Common myeloid progenitor, CD34-positive (primary cell): ENCODE measurements at places on chromosomes 16 and 17.

DNA sequence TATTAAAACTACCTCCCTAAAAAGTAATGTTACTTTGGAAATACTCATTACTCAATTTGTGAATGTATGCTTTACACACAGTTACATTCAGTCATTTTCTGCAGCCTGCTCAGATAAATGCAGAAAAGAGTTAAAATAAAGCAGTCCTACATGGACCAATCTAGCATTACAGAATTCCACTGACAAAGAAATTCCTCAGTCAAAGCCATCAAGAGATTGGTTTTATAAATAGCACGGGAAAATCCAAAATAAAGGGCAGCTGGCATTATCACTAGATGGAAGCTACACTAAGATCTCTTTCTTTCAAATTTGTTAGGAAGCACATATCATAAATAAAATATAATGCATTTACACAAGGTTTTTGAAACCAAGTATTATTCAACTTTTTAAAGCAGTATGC lies 58.3 kb downstream of the DUSP14 start:
- no peak for DNase-seq

GRCh38 chr17:8155231-8155995 lies 3.2 kb upstream of the PER1 start:
- no peak for DNase-seq

DNA sequence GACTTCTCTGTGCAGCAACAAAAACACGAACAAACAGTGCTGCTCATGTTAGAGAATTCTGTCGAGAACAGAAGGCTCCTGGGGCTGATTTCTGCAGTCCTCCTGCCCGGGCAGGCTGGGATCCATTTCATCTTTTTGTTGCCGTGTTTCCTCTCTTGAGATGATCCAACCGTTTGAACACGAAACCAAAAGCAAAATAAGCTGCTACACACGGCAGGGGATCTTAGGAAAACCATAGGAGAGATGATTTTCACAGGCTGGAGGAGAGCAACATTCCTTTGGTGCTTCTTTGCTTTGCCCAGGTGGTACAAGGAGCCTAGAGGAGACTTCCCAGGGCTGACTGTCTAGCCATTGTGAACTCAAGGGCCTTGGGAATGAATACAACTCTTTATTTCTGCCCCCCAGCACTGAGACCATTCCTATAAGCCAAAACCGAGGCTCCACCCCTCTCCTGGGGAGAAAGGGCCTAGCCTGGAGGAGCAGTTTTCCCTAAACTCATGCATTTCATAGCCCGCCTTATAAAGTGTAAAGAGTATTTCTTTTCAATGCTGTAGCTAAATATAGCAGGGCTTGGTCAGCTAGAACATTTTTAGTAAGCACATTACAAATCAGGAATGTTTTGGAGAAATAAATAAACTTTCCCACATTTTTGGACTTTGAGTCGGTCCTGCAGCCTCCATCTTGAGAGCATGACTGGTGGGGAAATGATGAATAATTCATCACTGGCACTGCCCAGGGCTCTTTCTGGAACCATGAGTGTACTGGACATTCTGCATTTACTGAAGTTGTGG lies 7.7 kb downstream of the FOXL1 start:
- DNase-seq, result no peak

DNA sequence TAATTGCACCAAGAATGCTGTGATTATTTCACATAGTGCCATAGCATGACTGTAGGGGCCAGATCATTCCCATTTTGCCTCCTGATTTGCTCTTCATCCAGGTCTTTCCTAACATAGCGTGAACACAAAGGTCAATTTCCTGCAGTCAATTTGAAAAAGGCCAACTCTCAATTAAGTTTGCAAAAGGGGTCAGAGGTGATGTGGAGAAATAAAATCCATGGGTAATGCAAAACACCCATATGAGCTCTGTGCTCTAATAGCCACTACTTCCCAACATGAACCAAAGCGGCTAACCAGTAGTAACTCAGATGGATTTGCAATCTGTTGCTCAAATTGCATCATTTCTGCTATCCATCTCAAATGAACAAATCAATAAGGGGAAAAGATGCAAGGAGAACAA lies 275.5 kb upstream of the SOX9 start:
- no peak for DNase-seq

GRCh38 chr17:49618028-49618611 lies 42.4 kb downstream of the NXPH3 start:
- DNase-seq, result peak; percentile 13

DNA sequence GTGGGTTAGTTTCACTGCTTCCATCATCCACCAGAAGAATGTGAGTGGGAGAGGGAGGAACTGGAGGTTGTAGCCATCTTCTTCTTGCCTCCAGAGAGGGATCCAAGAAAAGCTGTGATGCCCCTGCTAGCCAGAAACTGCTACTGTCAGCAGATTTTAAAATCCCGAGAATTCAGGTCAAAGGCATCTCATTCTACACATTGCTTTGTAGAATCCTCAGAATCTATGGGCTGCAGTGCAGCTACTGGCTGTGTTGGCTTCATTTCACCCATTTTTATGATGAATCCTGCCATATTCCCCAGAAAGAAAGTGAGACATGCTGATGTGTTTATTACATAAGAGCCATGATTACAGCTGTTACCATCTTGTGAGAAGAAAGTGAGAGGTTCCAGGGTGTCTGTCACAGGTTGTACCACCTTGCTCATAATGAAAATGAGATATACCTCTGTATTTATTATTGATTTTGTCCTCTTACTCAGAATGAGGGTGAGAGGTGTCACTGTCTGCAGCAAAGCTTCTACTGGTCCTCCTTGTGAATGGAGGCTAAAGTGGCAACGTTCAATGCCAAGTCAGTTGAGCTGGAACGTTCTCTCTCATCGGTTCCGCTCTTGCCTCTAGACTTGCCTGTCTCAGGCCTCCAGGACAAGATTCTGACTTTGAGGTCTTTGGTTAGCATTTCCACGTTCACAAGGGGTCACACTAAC lies 50.1 kb upstream of the MYH10 start:
- DNase-seq, result no peak

GRCh38 chr16:46947900-46948547 lies 25.4 kb downstream of the DNAJA2 start:
- peak; percentile 78 for DNase-seq

DNA sequence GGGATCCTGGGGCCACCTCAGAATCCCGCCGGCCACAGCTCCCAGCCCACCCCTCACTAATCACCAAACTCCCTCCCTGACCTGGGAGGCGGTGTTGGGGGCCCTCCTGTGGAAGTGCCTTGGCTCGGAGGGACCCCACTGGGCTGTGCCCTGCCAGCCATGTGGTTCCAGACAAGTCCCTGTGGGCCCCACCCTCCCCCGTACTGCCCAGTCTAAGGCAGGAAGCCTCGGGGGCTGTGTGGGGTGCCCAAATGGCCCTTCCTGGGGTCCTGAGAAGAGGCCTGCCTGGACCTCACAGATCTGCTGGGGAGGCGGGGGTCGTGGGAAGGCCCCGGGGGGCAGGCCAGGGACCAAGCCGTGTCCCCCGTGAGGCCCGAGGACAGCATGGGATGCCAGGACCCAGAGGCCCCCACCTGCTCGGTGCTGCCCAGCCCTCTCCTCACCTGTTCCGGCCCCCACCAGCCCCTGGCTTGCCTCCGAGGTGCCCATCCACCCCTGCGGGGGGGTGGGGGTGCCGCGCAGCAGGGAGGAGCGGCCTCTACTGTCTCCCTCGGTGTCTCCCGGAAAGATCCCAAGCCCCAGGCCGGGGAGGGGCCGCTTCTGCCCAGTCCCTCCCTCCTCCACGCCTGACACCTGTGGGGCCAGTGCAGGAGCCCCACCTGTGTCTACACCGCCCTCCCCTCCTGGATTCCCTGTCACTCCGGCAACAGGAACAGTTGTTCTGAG lies 9.3 kb upstream of the KREMEN2 start:
- DNase-seq, result no peak

DNA sequence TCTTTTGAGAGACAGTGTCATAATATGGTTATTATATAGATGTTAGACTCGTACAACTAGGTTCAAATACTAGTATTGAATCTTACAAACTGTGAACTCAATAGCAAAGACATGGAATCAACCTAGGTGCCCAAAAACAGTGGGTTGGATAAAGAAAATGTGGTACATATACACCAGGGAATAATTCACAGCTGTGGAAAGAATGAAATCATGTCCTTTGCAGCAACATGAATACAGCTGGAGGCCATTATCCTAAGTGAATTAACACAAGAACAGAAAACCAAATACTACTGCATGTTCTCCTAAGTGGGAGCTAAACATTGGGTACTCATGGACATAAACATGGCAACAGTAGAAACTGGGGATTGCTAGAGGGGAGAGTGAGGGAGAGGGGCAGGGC lies 8.1 kb downstream of the PHKB start:
- no peak for DNase-seq

GRCh38 chr17:57670769-57671569 lies 74.1 kb downstream of the CCDC182 start:
- DNase-seq, result no peak

DNA sequence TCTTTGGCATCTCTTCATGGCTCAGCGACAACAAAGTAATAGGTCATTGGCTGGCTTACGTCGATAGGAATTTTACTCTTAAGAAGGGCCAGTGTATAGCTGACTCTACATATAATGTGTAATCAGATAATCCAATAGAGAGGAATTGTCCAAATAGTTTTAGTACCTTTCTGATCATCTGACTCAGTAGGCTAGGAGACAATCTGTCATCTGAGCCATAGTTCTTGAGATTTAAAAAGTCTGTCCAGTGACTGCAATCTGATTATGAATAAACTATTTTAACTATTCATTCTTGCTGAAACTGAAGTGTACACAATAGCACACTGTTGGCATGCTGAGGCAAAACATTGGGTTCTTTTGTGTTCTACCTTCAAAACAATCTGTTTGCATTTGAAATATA lies 21.4 kb upstream of the NOL11 start:
- no peak for DNase-seq

DNA sequence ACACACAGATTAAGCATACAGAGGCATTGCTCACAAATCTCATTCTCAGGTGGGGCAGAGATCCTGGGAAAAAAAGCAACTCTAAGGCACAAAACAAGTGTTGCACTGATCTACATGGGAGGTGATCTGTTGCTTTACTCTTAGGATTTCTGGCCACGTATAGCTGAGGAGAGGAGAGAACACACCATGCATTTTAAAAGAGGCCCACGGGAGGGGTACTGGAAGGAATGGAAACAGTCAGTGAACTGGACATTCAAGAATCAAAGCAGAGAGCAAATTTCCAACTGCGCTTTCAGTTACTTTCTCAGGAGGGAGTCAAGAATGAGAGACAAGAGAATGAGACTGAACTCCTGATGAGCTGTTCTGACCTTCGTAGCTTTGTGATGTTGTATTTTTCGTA lies 1105.9 kb downstream of the CDH8 start:
- DNase-seq, result no peak

DNA sequence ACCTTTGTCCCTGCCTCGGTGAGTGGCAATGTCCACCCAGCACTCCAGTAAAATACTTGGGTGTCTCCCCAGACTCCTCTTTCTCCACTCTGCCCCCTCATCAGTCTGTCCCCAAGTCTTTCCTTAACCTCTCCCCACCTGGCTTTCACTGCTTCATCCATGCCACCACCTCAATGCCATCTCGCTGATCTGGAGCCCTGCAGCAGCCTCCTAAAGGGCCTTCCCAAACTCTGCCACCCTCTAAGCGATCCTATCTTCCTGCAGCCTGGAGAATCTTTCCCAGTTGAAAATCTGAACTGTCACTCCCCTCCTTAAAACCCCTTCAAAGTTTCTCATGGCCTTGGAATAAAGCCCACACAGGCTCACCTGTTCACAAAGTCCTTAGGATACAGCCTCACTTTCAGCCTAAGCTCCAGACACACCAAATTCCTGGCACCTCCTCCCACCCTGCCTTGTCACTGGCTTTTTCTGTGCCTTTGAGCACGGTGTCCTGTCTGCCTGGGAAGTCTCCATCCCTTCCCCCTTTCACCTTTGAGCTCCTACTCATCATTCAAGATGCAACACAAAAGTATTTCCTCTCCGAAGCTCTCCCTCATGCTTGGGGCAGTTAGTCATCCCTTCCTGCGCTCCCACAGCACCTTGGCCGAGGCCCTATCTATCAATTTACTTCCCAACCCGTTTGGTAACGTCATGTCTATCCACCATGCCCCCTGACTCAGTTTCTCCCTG lies 2.8 kb downstream of the WNK4 start:
- DNase-seq, result no peak

DNA sequence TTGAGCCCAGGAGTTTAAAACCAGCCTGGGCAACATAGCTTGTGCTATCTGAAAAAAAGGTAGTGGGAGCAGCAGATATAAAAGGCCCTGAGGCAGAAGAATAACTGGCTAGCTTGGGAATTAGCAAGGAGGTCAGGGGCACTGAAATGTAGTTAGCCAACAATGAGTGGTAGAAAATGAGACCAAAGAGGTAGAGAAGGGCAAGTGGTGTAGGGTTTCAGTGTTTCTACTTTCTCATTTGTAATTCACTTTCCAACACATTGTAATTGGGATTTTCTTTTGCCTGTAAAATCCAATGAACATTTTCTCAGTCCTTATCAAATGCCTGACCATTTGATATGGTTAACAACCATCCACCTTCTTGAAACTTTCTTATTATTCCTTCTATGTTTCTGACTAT lies 95.1 kb upstream of the CORO6 start:
- no peak for DNase-seq

DNA sequence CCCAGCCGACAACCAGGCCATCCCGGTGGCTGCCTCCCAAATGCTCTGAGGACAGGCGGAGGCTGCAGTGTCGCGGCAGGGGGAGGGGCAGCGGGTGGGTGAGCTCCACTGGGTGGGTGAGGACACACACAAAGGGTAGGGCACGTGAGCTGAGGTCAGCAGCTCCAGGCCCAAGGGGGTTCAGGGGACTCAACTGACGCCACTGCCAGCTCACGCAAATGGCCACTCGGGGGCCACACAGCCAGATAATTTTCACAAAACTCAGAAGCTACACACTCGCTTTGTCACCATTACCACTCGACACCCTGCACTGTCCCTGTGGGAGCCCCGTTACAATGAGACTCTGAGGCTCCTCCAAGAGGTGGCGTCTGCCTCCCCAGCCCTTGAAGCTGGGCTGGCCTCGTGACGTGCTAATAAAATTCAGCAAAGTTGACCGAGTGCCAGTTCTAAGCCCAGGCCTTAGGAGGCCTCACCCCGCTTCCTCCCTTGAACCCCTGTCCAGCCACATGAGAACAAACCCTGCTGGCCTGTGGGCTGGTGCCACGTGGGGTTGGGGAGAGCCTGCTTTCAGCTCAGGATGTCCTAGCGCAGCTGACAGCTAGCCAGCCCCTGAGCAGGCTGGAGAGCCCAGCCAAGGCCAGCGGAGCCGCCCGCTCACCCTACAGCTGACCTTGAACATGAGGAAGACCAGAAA lies 56.9 kb downstream of the RMI2 start:
- no peak for DNase-seq

GRCh38 chr16:84740596-84741116 lies 40.9 kb downstream of the USP10 start:
- no peak for DNase-seq

DNA sequence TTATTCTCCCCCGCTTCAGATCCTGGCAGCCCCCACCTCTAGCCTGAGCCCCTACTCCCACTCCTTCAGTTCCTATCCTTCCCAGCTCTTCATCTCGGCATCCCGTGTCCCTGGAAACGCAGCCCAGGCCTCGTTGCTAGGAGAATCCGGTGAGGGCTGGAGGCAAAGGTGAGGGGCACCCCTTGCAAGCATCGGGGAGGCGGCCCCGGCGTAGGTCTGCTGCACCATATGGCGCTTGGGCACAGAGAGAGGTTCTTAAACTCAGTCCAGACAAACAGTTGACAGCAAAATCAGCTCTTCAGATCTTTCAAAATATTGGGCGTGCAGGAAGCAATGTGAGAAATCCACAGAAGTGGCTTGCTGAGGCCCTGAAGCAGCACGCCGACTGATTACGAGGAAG lies 15.0 kb downstream of the SLC38A8 start:
- DNase-seq, result no peak

- DNase-seq, result peak; percentile 60
These were observed 21.8 kb downstream of the DRC3 start for GRCh38 chr17:17994271-17995069.

- DNase-seq, result peak; percentile 27
These were observed 121.6 kb upstream of the ANKFN1 start for GRCh38 chr17:56031636-56032035.
